ENCODE measurements at places on chromosomes 7 and 10.

- DNase-seq = no peak
Measured at GRCh38 chr7:231030-231857, 38.9 kb downstream of the FAM20C start.

- no peak for DNase-seq
Measured at GRCh38 chr10:60367024-60367423, 22.7 kb downstream of the ANK3 start.

DNA sequence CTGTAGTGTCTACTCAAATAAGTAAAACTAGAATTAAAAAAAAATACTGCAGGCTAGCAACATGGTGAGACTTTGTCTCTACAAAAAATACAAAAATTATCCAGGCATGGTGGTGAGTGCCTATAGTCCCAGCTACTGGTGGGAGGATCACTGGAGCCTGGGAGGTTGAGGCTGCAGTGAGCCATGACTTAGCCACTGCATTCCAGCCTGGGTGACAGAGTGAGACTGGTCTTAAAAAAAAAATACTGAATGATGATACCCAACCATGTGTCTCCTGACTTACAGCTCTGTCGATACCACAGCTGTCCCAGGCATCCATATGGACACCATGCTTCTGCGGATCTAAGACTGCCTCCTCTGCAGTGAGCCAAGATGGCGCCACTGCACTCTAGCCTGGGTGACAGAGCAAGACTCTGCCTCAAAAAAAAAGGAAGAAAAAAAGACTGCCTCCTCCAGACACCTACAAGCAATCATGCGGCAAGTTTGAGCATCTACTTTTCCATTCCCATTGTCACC lies 7.9 kb upstream of the FRAT1 start:
- DNase-seq = no peak

DNA sequence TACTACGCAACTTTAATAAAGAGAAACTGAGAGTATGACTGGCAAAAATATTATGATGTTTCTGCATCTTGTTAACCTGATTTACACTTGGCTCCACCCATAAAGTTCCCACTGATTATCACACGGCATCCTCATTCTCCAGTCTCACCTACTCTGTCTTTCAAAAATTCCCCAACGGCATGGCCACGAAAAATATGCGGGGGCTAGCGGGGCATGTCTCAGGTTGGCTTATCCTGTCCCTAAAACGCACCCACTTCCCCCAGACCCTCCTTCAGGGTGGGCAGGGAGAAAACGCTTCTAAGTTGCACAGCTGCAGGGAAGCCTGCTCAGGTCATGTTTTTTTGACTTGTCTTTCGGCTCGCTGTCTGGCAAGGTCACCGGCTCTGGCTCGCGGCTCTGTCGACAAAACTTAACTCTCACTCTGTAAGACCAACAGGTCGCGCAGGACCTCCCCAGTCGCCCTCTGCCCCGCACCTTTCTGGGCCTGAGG lies 3.8 kb downstream of the CDK6 start:
- DNase-seq = no peak

All from stromal cell of bone marrow (primary cell).